SJSA1 (cell line): ENCODE measurements at places on chromosomes 2 and 18. TPM values are rescaled to one million over a fixed set of nuclear protein-coding genes. Genes with fewer than 3 reads are reported as not detected.

GRCh38 chr2:101818531-101819451 is 121.3 kb downstream of the MAP4K4 start:
- H3K27ac ChIP-seq: peak overlapping the region; percentile 2; the same call in 1 of the 2 replicates
- H3K4me1 ChIP-seq: peaks cover 57% of the 10 kb centered on the region

DNA sequence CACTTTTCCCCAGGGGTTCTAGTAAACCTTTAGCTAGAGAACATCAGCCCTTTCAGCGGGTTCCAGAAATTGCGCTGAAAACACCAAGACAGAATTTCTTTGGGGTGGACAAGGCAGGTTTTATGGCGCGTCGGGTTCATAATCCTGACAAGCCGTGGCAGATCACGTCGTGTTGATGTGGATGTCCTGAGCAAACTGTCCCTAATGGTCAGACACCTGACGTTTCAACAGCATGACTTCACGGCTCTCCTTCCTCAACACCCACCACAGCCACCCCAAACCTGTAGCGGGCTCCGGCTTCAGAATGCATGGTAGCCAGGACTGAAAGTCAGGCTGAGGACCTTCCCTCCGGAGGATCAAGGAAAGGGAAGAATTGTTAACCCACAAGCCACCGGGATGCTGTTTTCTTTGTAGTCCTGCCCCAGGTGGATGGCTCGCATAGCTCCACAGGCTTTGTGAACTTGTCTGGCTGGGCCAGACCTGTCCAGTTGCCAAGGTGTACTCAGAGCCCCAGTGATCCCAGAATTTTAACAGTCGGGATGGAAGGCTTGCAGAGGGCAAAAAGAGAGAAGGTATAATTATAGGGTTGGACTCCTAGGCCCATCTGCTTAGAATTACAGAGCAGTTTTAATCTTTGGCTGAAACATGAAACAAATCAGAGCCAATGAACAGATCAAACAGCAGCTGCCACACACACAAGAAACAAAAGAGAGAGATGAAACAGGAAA is 1.5 kb downstream of the APCDD1 start:
- H3K27me3 ChIP-seq: peaks cover 66% of the 10 kb centered on the region
- H3K4me3 ChIP-seq: no peak overlapping the region
- H3K27ac ChIP-seq: no peak overlapping the region

GRCh38 chr18:31710826-31711225 is 26.4 kb upstream of the B4GALT6 start:
- no peaks in the 10 kb centered on the region for H3K36me3 ChIP-seq
- no peak for DNase-seq
- H3K4me3 ChIP-seq: no peak overlapping the region
- H3K27ac ChIP-seq: no peak overlapping the region
- no peaks in the 10 kb centered on the region for H3K4me1 ChIP-seq

- H3K4me1 ChIP-seq: no peaks in the 10 kb centered on the region
- H3K27me3 ChIP-seq: no peaks in the 10 kb centered on the region
- no peak for DNase-seq
- no peaks in the 10 kb centered on the region for H3K36me3 ChIP-seq
- no peak overlapping the region for H3K27ac ChIP-seq
- no peak overlapping the region for H3K4me3 ChIP-seq
These were observed 473.0 kb downstream of the CCDC85A start for GRCh38 chr2:56656826-56657225.

Gene PKDCC
- total RNA-seq: 60.1 and 65.3 TPM in 2 replicates

Gene TUBA3E
- total RNA-seq: not detected in 2 replicates

Gene SP9
- total RNA-seq: 0.09 and 1.3 TPM in 2 replicates

Gene C2orf66
- total RNA-seq: 0.05 TPM in 1 of 2 replicates, not detected in the other

Gene MRPS9
- 34.5 and 36.8 TPM in 2 replicates for total RNA-seq

Gene GPR45
- 0.16 and 0.29 TPM in 2 replicates for total RNA-seq

Gene MARCO
- total RNA-seq: not detected in 2 replicates

Gene ITM2C
- total RNA-seq: 161 and 216 TPM in 2 replicates
